ENCODE measurements at places on chromosomes 7 and 10.

DNA sequence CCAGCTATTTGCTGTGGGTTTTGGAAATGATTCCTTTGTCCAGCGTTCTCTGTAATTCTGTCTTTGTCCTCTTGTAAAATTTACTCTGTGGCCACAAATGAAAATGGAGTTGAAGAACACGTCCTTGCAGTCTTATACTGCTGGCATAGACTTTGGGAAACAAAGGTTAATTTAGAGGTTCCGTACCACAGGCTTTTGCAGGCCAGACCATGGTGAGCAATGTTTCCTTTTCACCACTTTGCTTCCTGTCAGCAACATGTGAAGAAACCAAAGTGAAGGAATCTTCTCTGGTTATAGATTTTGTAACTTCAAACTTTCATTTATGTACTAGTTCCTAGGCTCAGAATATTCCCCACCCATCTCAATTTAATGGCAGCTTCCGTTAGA, 488.5 kb downstream of the MDFIC start:
- DNase-seq, result no peak

DNA sequence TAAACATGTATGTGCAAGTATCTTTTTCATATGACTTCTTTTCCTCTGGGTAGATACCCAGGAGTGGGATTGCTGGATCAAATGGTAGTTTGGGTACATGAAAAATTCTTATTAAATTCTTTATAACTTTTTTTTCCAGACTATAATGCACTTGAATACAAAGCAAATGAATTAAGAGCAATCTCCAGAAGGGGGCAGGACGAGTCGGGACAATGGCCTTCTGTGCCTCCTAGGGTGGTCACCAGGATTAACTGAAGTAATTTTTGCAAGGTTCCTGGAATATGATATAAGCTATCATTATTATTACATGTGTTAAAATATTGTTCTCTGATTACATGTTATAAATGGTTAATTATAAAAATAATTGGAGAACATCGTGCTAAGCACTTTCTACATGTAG, 127.2 kb downstream of the PPP1R17 start:
- DNase-seq, result no peak

GRCh38 chr10:35140126-35140525, 13.5 kb downstream of the CREM start:
- DNase-seq, result no peak

DNA sequence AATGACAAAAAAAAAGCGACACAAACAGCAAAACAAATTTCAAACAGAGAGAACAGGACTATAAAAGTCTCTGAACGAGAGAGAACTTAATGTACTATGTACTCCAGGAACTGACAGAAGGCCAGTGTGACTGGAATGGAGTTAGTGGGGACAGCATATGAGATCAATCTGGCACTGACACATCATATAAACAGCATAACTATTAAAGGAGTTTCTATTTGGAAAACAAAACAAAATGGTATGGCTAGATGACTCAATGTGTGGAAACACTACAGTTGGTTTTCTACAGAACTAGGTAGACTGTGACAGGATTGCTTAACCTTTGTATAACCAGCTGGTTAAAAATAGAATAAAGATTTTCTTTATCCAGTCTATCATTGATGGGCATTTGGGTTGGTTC, 232.9 kb upstream of the KAT6B start:
- peak; percentile 46 for DNase-seq

- no peak for DNase-seq
Measured at GRCh38 chr7:6160191-6160623, 112.2 kb downstream of the CYTH3 start.

- no peak for DNase-seq
Measured at GRCh38 chr10:44510379-44511115, 125.7 kb upstream of the CXCL12 start.

DNA sequence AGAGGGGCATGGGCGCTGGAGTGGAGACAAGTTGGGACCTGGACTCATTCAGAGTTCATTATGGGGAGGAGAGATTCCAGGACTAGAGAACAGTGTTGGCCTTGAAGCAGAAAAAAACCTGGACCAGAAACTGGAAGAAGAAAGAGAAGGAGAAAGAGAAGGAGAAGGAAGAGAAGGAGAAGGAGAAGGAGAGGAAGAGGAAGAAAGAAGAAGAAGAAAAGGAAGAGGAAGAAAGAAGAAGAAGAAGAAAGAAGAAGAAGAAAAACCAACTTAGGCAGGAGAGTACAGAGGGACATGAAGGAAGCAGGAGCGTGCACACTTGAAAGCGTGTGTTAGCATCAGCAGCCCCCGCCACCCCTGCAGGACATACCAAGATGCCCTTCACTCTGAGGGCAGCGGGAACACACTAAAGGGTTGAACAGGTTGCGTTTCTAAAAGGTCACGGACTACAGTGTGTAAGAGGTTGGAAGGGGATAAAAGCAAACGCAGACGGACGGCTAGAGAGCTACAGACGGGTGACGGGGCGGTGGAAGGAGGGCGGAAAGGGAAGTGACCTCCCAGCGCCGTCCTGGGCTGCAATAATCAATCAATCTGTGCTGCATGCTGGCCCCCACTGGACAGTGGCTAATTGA, 95.3 kb downstream of the SEC61G start:
- DNase-seq, result no peak

GRCh38 chr7:69728304-69728703, 130.0 kb downstream of the AUTS2 start:
- no peak for DNase-seq

- no peak for DNase-seq
Measured at GRCh38 chr7:142711196-142711595, 38.1 kb upstream of the PRSS1 start.

DNA sequence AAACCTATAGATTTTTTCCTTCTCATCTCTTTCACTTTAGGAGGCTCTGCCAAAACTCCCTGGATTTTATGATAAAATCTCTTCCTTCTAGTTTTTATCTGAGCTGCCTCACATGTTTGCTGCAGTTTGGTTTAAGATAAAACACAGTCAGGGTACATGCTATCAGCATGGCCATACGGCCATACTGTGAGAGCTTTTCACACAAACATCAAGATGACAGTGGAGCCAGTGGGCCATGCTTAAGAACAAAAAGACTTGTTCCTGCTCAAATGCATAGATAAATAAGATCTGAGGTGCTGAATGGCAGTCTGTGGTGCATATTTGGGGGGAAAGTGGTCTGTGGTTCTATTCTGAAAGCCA, 91.0 kb downstream of the ELMO1 start:
- DNase-seq, result no peak

DNA sequence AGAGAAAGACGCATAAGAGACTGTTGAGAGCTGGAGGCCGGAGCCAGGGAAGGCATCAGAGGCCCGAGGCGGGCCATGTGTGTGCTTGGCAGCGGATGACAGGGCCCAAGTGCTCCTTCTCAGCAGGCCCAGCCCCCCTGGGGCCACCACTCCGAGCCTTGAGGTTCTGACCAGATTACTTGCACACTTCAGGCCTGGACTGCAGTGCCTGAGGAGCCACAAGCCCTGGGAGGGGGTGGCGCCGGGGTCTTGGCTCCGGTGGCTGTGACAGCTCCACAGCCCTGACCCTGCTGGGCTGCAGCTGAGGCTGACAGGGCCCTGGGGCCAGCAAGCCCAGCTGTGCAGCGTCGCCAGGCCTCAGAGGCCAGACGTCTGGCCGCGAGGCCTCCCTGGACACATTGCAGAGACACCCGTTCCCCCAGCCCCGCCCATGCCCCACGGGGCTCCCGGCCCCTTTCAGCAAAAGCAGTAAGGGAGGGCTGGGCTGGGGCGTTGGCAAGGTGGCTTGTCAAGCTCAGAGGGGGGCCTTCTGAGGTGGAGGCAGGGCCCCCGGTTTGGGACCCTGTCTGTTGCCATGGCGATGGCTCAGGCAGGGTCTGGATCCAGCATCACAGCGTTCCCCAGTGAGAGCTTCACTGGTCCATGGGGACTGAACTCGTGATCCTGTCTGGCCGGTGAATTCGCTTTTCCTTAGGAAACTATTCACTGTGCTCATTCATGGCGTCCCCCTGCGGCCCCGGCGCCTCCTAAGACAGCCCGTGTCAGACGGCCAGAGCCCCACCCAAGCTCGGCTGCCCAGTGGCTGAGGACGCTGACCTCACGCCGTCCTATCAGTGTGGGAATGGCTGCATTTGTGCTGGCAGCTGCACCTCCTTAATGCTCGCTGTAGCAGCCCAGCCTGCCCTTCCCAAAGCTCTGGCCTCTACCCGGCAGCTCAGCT, 5.7 kb downstream of the ELN start:
- no peak for DNase-seq

- DNase-seq, result no peak
Measured at GRCh38 chr10:99370993-99371392, 41.8 kb downstream of the CNNM1 start.

DNA sequence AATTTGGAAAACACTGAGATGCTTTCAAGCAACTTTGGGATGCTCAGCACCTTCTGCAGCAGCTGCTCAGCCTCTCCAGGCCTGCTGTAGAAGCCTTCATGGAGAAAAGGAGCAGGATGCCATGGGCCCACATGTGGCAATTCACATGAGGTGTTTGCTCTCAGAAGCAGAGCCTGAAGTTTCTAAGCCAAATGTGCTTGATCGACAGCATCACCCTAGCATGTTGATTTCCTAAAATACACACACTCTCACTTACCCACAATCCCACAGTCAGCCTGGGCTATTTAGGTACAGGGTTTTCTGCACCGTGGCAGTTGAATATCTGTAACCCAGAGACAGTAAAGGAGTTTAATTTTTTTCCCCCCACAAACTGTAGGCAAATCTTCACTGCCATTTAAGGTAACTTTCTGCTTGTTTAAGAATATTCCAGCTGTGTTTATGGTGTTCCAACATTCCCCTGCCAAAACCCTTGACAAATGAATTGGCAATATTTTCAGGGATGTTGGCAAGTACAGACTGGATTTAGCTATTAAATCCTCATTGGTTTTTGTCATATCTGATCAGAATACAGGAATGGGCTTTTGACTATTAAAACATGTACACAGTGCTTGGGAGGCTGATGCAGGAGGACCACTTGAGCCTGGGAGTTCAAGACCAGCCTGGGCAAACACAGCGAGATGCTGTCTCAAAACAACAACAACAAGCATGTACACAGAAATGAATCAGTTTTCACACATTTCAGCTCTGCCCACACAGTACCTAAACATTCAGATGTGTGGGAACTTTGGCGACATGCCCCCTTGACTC, 244.2 kb downstream of the CELF2 start:
- no peak for DNase-seq

DNA sequence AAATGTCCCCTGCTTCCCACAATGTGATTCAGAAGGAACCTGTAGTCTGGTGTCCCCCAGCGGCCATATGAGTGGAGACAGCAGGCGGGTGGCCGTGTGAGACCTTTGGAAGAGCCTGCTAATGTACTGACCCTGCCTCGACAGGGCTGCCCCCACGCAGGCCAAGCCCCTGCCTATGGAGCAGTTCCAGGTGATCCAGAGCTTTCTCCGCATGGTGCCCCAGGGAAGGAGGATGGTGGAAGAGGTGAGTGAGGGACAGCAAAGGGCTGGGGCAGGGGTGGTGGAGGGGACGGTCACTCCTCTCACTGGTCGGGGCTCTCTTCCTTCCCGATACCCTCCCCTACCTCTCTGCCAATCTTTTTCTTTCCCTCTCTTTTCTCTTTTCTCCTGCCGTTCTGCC, 55.7 kb downstream of the PALD1 start:
- no peak for DNase-seq

GRCh38 chr7:45080265-45080957, 8.4 kb downstream of the NACAD start:
- DNase-seq, result no peak

DNA sequence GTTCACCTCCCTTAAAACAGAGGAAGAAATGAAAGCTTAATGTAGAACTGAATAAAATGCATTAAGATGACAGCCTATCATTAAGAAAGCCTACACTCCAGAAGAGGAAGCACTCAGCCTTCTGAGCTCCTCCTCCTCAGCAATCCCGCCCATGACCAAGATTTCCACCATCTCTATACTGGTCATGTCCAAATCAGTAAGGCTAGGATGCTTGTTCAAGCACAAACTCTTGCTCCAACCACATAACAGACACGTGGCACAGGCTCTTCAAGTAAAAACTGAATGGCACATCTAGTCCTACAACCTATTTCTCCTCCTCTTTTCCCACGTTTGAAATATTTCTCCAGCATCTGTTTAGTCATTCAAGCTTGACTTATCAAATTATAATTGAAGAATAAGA, 454.1 kb downstream of the PARD3 start:
- DNase-seq, result no peak

DNA sequence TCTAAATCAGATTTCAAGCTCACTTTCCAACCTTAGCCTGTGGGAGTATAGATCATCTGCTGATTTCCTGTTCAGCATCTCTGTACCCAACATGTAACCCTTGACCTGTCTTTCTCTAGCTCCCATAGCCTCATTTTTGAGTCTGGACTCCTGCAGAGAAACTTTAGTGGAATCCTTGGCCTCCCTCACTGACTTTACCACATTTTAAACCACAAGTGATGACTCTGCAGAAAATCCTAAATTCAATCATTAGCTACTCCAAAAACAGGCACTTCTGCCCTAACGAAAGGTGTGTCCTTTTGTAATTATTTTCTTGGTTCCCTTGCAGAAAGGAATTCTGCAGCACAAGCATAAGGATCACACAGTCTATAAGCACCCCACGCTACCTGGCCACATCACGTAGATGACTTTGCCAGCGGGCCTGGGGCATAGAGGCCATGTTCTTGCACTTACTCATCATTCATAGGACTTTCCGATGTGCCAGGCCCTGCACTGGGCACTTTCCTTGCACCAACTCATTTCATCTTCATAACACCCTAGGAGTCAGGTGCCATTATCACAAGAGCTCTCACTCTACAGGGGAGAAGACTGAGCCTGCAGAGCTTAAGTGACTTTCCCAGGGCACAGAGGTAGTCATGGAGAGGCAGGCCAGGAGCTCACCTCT, 57.2 kb upstream of the OPALIN start:
- DNase-seq, result no peak

- DNase-seq, result no peak
Measured at GRCh38 chr10:31204090-31204489, 114.9 kb upstream of the ZEB1 start.

GRCh38 chr7:66758950-66759628, 18.6 kb downstream of the RABGEF1 start:
- no peak for DNase-seq

GRCh38 chr10:58465629-58466028, 47.0 kb upstream of the BICC1 start:
- DNase-seq, result no peak

DNA sequence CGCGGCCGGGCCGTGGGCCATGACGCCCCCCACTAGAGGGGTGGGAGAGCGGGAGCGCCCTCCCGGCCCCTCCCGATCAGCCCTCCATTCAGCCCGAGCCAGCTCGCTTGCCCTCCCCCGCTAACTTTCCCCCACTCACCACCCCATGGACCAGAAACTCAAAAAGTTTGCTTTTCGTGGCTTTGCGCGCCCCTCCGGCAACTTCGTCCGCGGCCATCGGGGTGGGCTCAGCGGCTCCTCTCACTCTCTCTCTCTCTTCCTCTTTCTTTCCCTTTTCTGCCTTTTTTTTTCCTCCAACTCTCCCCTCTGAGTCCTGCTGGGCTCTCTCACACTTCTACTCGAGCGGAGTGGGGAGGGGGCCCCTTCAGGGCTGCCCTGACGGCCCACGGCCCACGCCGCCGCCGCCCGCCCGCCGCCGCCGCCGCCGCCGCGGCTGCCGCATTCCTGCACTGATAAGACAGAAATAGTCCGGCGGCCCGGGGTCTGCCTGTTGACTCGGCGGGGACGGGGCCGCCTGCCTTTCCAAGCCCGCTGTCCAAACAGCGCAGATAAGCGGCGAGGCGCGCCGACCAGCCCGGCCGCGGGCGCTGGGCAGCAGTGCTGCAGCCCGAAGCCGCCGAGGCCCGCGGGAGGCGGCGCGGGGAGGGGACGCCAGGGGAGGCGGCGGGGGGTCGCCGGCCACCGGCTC, at the start of gene SMARCD3:
SMARCD3 (minus strand) TSS at position 349 of the 688 bp plus-strand sequence; CDS start at position 217, 132 bp downstream.
- DNase-seq, result no peak

All from BJ (cell line).